HEK293T (cell line): ENCODE measurements at places on chromosomes 11 and 22.
A peak's percentile ranks its signal among the peaks of the same experiment; 100 is the strongest.

- no peak for DNase-seq
Observed at GRCh38 chr11:107716884-107717532, 5.2 kb upstream of the SLN start.

GRCh38 chr11:26583550-26583949 lies 11.5 kb upstream of the MUC15 start:
- DNase-seq, result no peak

- no peak for DNase-seq
Observed at GRCh38 chr11:119470317-119471291, 47.6 kb upstream of the THY1 start.

- DNase-seq, result no peak
Observed at GRCh38 chr11:30107899-30108298, 91.1 kb upstream of the KCNA4 start.

DNA sequence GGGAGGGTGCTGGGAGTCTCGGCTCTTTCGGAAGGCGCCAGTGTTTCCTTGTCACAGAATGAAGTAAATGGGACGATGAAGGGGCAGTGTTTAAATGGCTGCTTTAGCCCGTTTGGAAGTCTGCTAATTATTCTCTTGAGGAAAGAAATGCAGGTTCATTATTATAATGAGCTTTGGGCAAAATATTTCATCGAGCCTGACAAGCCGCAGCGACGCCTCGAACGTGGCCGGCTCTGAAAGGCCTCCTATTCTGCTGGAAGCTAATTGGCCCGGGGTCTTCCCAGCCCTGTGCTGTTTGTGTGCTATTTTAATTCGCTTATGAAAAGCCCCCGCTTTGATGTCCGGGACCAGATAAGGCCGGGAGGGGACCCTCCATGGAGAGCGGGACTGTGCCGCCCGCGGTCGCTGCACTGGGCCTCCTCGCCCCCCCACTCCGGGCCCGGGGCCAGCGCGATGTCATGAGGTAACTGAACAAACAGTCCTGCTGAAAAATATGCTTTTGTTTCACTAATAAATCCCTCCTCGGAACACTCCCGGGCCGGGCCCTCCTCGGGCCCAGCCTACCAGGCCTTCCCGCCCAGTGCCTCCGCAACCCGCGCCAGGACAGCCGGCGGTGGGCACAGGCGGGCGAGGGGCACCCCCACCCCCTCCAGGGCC lies 78.4 kb downstream of the CDKN1C start:
- no peak for DNase-seq

DNA sequence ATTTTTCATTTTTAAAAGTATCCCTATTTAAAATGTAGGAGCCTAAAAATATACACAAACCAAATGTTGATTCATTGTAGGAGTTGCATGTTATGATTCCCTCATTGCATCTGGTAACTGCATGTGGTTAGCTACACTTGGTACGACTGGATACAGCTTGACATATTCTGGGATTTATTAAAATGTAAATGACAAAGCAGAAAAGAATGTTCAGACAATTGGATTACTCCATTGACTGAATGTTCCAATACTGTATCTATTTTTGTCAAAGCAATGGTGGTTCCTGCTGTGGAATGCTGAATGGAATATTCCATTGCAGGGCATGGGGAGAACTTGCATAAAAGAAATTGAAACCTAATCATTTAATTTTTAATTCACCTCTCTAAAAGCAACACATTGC lies 30.8 kb downstream of the BLID start:
- DNase-seq, result no peak

DNA sequence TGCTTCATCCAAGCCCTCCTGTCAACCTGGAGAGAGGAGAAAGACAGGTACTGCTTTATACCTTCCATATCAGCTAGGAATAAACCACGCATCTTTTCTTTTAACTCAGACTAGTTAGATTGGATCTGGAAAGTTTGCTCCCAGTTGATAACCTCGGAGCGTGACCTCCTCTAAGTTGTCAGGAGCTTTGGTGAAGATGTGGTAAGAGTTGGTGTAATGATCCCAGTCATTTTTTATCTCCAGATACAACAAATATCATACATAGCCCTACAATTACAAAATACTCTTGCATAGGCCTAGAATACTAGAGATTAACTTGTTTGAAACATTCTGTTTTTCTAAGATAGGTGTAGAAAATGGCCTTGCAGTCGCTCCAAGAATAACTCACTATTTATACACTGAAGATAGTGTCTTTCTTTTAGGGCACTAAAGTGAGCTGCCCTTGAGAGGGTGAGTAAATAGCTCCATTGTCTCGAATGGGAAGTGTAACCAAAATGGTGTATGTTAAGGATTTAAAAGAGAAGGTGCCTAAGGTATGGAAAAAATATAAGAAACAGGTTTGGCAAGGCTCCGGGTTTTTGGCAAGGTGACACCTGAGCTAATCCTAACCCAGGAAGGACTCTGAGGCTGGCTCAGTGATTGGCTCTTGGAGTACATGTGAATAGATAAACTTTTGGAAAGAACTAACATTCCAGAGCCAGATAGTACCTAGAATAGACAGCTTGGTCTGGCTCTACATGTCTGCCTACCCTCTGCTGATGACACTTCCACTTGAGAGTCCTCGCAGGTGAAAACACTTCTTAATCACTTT lies 59.4 kb downstream of the GLYATL1 start:
- no peak for DNase-seq

- no peak for DNase-seq
Observed at GRCh38 chr11:26090651-26091050, 241.3 kb upstream of the ANO3 start.

GRCh38 chr22:44025171-44026065 lies 1.3 kb downstream of the PARVB start:
- DNase-seq, result no peak

DNA sequence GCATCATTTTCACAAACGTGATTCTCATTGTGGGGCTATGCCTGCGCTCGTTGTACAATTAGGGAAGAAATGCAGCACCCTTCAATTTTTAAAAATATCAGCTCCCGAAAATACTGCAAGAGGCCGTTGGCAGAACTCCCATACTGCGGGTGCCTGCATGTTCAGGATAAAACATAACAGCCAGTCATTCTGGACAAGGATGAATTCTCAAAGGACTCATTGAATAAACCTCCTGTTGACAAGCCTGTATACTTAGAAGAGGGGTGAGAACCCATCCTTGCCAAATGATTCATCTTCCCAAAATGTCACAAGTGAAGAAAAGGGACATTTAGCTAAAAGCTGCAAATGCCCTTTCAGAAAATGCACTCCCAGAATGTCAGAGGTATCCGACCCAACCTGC lies 141.9 kb downstream of the CSNK2A3 start:
- DNase-seq, result no peak

DNA sequence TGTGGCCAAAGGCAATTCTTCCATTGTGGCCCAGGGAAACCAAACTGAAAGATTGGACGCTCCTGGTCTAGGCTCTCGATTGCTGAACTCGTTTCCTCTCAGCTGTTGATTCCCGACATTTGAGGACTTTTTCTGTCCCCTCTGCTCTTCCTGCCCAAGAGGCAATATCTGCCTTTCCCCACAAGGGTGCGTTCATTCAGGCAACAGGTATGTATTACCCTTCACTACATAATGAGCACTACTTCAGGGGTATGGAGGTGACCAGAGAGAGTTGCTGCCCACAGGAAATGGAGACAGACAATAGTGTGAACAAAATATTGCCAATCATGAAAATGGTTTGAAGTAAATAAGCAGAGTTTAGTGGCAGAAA lies 8.2 kb downstream of the PTH start:
- DNase-seq, result peak; percentile 15

- DNase-seq, result no peak
Observed at GRCh38 chr22:22773979-22774604, 113.5 kb upstream of the IGLL5 start.

GRCh38 chr11:23688835-23689234 lies 808.0 kb upstream of the LUZP2 start:
- DNase-seq, result no peak

- no peak for DNase-seq
Observed at GRCh38 chr11:67667490-67668191, 6.8 kb downstream of the ALDH3B2 start.

DNA sequence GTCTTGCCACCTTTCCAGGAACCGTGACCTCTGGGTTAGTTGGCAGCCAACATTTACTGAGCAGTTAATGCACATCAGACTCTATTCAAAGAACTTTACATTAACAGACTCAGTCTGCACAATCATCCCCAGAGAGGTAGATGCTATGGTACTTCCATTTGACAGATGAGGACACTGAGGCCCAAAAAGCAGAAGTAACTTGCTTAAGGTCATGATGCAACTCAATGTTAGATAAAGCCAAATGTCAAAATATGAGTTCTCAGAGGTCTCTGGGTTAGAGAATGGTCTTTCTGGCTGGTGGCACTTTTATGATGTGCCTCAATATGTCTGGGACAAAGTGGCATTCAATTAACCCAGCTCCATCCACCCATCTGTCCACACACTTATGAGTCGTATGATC lies 450.0 kb downstream of the MIAT start:
- no peak for DNase-seq

- no peak for DNase-seq
Observed at GRCh38 chr11:61800331-61801281, 7.9 kb downstream of the FEN1 start.

- DNase-seq, result no peak
Observed at GRCh38 chr11:80255021-80255420, 814.2 kb upstream of the TENM4 start.

DNA sequence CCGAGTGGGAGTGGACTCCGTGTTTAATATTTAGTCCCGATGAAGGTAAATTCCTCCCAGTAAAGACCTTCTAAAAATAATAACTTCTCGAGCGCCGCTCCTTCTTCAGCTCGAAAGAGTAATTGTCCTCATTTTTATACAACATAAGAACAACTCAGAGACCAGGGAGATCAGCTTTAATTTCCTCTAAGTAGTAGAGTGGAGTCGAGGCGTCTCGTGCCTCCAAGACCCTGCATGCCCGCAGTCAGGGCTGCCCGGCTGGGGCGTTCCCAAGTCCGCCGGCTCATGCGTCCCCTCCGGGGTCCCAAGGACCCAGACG lies 7.8 kb downstream of the WT1 start:
- no peak for DNase-seq

- no peak for DNase-seq
Observed at GRCh38 chr22:21941921-21942320, 10.7 kb downstream of the PPM1F start.
